ENCODE measurements at places on chromosomes 11 and 22.

DNA sequence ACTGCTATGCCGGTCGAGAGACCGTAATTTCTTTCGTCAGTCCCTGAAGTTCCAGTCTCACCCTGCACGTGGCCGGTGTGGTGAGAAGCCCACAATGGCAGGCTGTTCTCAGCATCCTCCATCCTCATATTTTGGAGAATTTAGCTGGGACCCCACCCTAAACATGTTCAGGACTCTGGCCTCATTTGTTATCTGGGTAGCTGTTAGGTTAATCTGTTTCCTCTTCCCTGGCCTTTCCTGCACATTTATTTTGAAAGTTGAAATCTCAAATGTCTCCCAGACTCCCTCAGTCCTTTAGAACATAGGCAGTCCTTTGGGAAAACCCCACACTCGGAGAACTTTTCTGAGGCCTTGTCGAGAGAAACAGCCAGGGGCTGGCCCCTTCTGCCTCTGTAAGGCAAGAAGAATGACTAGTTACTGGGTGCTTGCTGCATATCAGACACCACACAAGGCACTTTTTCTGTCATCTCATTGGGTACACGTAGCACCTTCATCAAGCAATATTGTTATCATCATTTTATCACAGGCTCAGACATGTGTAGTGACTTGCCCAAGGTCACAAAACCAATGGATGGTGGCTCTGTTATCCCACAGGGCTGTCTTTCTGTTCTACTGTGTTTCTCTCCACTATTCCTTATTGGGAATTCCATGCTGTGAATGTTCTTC, 109.3 kb upstream of the CRYBB3 start:
- no peak for DNase-seq

DNA sequence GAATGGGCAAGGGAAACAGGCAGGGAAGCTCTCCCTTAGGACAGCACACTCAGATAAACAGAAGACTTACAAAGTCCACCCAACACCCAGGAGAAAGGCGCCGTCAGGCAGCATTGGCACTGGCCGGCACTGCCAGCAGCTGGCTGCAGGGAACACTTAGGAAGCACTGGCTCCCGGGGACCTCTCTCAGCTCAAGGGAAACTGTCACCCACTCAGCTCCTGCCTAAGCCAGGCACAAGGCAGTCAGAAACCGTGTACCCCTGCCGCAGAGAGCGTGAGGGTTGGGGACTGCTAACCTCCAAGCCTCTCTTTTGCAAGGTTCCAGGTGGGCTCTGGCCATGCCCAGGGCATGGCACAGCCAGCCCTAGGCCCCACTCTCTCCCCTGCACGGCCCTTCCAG, 64.7 kb downstream of the DGCR2 start:
- DNase-seq, result no peak

DNA sequence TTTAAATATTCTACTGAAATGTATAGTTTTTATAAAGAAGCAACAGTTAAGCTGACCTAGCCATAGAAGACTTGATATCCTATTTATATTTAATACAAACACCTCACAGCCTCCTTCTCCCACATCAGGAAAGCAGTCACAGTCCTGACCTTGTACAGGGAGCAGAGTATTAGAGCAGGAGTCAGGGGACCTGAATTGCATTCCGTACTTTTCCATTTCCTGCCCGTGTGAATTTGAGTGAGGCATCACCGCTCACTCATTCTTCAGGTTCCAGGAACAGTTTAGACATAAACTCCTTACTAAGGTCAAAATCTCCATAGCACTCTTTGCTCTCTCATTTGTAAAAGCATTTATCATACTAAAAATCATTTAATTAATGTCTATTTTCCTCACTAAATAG, 482.5 kb upstream of the FAT3 start:
- DNase-seq, result no peak

- no peak for DNase-seq
Measured at GRCh38 chr22:32829451-32829851, 27.9 kb downstream of the TIMP3 start.

DNA sequence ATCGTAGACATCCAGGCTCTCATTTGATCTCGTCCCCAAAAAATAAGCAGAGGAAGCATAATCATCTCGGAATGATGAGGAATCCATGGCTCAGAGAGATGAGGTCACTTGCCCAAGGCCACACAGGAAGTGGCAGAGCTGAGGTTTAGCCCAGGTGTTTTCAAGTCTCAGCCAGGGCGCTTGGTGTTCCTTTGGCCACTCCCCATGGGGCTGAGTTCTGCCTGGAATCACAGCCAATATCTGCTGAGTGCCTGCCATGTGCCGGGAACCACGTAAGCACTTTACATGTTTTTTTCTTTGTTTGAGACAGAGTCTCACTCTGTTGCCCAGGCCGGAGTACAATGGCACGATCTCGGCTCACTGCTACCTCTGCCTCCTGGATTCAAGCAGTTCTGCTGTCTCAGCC, 29.5 kb upstream of the MYH9 start:
- DNase-seq, result no peak

Data from chondrocyte (in vitro differentiated cells).